ENCODE measurements at places on chromosomes 12 and 14. TPM values are rescaled to one million over a fixed set of nuclear protein-coding genes. Genes with fewer than 3 reads are reported as not detected.

The FZD10 gene
- not detected for total RNA-seq

The PZP gene
- total RNA-seq = not detected

The ANO2 gene
- total RNA-seq = not detected

The C12orf50 gene
- total RNA-seq = 0.11 TPM

The BCL11B gene
- 62.1 TPM for total RNA-seq

DNA sequence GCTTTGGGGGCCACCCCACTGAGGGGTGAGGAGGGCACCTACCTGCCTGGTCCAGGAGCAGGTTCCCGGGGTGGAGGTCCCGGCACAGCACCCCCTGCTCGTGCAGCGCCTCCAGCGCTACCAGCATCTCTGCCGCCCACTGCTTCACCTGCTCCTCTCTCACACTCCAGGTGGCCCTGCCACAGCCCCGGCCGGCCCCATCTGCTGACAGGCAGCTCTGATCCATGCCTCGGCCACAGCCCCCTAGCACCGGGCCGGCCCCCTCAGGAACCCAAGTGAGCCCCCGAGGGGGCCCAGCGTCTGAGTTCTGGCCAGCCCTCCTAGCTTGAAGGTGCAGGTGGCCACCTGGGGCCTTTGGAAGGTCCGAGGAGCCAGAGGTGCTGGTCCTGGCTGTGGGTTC lies 13.6 kb downstream of the RPS6KL1 start:
- no peak for DNase-seq

DNA sequence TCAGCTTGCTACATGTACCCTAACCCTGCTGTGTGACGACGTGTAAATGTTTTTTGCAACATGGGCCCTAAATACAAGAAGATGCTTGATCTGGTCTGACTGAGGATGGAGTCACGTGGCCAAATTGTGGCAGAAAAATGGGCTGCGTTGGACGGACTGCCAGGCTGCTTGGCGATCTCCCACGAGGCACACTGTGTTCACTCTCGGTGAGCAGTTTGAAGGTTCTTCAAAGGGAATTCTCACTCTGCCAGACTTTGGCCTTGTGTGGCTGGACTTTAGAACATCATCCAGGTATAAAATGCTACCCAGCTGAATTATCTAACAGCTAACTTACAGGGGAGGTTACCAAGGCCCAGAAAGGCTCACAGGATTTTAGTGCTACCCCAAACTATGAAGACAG lies 85.1 kb downstream of the KDM2B start:
- no peak for DNase-seq

DNA sequence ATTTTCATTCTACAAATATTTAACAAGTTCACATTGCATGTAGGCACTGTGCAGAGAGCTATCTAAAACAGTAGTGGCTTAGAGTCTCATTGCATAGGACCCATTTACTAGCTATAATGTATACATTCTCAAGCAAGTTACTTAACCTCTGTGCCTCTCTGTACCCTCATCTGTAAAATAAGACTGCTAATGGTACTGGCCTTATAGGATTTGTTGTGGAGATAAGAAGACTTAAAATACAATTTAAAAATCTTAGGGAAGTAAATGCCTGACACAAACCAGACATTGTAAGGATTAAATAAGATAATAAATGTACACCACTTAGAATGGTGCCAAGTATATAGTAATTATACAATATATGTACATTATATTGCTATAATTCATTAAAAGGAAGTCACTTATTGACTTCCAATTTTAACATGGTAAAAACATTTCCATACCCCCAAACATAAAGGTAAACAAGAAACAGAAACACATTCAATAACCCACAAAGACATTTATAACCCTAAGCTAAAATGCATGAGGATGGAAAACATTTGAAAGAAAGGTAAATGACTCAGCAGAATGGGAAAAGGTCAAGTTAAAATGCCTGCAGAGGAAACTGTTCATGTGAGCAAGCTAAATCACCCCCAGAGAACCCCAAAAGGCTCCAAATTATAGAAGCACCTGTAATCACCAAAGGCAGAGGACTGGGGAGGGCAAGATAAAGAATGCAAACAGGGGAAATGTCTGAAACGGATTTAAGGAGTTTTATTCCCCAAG lies 30.8 kb downstream of the RPS6KA5 start:
- no peak for DNase-seq

DNA sequence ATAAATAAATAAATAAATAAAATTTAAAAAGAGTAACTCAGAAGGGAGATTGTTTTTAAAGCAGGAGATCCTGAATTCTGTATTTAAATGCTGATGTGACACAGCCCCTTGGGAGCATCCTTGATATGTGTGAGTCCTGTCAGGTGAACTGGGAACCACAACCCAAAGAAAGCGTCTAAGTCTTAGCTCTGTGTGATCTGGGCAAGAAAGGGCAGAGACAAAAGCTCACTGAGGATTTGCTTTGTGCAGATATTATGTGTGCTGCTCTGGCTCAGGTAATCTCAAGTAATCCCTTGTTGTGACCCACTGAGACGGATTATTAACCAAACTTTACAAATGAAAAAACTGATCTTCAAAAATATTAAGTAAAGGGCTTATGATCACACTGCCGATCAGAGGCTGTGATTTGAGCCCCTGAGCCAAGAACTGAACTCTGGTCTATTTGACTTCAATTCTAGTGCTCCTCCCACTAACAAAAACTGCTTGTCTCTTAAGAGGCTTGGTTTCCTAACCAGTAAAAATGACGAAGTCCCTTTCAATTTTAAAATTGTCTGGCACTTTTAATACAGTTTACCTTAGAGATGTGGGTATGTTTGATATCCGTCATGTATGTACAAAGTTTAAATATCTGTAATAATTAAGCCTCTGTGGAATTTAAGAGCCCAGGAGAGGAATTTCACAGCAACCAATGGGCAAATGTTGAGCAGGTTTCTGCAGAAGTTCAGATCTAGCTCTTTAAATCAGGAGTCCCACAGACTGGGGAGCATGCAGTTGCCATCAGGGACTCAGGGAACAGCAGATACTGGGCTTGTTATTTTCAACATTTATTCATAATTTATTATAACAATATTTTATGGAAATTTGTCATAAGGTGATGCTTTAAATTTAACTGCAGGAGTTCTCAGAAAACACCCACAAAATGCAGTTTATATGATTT lies 46.1 kb downstream of the CPM start:
- DNase-seq = no peak

DNA sequence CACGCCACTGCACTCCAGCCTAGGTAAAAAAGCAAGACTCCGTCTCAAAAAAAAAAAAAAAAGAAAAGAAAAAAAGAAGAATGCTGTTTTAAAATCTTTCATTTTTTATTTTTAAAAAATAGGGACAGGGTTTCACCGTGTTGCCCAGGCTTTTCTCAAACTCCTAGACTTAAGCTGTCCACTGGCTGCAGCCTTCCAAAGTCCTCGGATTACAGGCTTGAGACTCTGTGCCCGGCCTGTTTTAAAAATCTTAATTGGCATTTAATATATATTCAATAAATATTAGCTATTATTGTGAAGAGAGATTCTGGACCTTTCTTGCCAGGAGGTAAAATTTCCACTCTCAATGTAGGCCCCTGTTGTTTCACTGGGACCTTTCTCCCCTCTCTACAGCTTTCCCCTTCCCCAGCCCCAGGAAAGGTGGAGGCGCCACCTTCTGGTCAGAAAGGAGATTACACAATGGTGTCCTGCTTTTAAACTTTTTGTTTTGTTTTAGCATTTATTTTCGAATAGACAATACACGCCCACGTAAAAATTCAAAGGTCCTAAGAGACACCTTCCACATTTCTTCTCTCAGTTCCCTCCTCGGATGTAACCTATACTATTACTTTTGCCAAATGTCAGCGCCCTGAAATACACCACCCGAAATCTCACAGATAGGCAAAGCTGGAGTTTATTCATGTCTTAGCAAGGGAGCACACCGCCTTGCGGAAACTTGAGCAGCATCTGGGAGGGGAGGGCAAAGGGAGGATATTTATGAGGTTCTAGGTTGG lies 23.8 kb upstream of the PHC1 start:
- peak; percentile 75 for DNase-seq

- no peak for DNase-seq
Measured at GRCh38 chr14:100325231-100325632, 2.1 kb downstream of the SLC25A47 start.

DNA sequence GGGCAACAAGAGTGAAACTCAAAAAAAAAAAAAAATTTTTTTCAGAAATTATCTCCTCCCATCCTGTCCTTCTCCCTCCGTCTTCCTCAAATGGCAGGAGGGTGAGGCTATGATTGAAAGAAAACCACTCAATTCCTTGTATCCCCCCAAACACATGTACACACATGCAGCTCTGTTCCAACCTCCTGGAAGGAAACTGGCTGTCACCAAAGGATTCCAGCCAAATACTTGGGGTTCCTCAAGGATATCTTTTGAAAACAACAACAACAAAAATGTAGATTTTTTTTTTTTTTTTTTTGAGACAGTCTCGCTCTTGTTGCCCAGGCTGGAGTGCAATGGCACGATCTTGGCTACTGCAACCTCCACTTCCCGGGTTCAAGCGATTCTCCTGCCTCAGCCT lies 46.8 kb upstream of the VASH1 start:
- DNase-seq = no peak

- no peak for DNase-seq
Measured at GRCh38 chr12:111103583-111103982, 183.2 kb upstream of the MYL2 start.

GRCh38 chr14:93490001-93490400 lies 59.3 kb downstream of the UNC79 start:
- DNase-seq = no peak

DNA sequence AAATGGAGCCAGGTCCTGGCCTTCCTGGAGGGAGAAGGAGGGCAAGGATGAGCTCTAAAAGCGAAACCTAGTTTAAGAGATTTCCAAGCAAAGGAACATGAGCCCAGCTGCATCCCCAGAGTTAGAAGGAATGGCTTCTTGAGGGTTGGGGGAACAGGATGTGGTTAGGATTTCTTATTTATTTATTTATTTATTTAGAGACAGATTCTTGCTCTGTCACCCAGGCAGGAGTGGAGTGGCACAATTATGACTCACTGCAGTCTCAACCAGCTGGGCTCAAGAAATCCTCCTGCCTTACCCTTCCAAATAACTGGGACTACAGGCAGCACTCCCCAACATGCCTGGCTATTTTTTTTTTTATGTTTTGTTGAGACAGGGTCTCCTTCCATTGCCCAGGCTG lies 25.3 kb upstream of the TMEM106C start:
- DNase-seq = no peak

DNA sequence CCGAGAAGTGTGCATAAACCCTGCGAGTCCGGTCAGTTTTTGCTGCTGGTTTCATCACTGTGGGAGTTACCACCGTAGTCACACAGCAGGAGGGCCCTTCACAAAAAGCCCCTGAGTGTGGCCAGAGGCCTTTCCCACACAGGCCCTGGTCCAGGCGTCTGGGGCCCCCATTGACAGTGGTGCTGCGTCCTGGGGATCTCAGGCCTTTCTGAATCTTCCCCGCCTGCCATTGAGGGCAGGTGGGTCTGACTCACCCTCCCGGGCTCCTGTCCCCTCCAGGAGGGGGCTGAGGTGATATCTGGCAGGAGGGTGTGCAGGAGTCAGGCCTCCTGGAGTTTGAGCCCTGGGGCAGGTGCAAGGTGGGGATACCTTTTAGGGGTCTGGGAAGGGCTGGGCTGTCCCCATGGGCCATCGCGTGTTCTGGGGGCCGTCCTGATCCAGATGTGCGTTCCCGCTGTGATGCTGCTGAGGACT lies 358.5 kb downstream of the TMEM121 start:
- DNase-seq = peak; percentile 2

- DNase-seq = peak; percentile 73
Measured at GRCh38 chr12:69739287-69740191, 879 bp downstream of the RAB3IP start.

- no peak for DNase-seq
Measured at GRCh38 chr12:84038242-84038641, 874.4 kb downstream of the SLC6A15 start.

- DNase-seq = no peak
Measured at GRCh38 chr12:2302711-2303580, 250.2 kb downstream of the CACNA1C start.

- no peak for DNase-seq
Measured at GRCh38 chr14:74685056-74685455, 27.8 kb downstream of the AREL1 start.

DNA sequence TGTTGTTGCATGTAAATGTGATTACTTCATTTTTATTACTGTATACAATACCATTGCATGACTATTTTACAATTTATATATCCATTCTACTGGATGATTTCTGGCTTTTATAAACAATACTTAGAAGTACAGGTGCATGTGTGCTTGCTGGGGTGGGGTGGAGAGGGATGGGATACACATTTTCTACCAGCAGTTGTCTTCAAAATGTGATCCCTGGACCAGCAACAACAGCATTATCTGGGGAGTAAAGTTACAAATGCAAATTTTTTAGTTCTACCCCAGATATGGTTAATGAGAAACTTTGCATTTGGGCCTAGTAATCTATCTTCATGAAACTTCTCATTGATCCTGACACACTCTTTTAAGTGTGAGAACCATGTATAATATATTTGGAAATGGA lies 905.4 kb upstream of the ATXN7L3B start:
- DNase-seq = no peak

GRCh38 chr12:24708718-24709117 lies 240.2 kb downstream of the BCAT1 start:
- DNase-seq = no peak

DNA sequence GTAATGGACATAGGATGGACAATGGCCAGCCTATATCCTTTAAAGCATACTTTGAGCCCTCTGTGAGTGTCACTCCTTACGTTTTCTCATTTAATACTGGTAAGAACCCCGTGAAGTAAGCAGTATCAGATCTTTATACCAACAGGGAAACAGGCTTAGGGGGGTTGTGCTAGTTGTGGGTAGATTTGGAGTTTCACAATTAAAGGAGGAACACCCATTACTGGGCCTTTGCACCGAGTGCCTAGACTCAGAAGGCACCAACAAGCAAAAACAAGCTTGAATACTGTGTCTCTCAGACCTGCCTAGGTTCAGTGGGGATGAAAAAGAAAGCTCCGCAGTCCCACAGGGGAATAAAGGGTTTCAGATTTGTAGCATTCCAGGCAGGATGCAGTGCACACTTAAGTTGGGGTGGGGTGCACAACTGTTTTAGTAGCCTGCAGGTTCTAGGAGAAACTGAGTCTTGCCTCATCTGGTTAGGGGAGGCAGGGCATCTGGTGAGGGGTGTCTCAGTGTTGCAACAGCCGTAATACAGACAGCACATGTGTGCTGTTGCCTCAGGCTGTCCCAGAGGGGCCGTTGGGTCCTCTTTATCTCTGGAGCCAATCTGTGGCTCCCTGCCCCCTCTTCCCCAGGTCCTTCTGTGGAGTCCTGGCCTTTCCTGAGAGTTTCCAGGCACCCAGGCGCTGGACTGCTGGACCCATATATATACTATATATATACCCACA lies 51.2 kb downstream of the IRAK3 start:
- no peak for DNase-seq

- DNase-seq = no peak
Measured at GRCh38 chr14:65224799-65225198, 122.5 kb upstream of the MAX start.

DNA sequence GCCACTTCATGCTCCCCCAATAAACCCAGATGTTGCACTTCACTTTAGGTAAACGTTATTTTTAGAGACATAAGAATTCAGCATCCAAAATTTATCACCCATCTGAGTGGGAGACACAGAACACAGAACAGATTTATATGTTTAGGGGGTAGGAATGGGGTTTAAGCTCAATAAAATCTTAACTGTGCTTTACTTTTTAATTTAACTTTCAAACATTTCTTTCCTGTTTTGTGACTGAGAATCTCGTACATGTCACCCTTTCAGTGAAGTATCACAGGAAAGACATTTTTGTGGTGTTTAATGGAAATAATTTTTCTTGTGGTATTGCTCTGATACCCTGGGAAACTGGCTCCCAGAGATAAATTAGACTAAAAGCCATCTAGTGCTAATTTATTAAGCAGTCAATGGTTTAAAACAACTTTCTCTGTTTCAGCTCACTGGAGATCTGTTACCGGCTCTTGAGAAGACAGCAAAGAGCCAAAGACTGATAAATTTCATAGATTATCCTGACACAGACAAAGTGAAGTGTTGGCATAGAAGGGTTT lies 148.0 kb upstream of the BMP4 start:
- no peak for DNase-seq
